ENCODE measurements at places on chromosomes 2 and 18.

DNA sequence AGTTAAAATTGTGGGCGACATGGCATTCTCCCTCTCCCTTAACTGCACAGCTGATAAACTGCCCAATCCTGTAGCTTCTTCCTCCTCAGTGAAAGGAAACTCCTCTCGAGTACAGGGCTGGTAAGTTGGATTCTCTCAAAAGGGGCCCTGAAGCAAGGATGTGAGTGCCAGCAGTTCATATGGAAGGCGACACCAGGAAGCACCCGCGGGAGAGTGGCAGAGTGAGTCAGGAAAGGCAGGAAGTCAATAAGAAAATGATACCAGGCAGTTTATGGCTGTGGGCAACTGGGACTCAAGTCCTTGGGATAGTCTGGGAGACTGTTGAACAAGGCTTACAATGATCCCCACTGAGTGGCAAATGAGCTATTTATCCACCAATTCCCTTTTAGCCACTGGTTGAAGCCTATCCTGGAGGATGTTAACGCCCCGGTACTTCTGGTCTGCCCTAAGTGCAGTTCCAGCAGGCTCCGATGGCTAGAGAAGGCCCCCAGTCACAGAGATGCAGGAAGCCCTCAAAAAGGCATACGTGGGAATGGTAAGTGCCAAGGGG lies 34.8 kb downstream of the ABHD3 start:
- peaks cover 4% of the 10 kb centered on the region for H3K27me3 ChIP-seq
- DNase-seq = no peak
- peaks cover 9% of the 10 kb centered on the region for H3K4me1 ChIP-seq

- H3K27me3 ChIP-seq = no peaks in the 10 kb centered on the region
- DNase-seq = no peak
- H3K4me1 ChIP-seq = peaks cover 24% of the 10 kb centered on the region
- H3K27ac ChIP-seq = no peak overlapping the region
- H3K36me3 ChIP-seq = no peaks in the 10 kb centered on the region
Observed at GRCh38 chr2:15980605-15981098, 40.3 kb downstream of the MYCN start.

DNA sequence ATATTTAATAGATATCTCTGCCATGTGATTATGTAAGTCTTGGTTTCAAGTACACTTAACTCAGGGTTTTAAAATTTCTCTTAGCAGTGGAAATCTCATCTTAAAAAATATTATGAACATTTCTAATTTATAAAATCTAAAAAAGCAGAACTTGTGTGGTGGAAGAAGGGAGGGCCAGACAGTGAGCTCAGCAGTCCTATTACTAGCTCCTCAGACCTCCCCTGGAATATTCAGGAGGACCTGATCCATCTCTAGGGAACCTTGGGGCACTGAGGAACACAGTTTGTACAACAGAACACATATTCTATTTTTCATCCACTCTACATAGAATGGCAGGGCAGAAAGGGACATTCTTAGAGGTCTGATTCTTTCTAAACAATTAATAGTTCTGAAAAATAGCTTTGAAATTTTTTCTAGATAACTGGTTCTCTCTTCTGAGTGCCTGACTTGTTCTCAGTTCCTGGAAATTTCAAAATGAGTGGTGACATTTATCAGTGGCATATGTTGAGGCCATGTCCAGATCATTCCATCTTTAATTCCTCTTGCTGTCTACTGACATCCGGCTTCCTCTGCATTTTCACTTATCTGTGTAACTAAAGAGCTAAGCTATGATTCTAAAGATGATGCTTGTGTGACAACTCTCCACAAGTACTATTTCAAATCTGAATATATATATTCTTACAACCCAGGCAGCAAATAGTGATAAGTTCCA lies 8.2 kb upstream of the MAP4K4 start:
- no peak overlapping the region for H3K27ac ChIP-seq
- DNase-seq = no peak
- no peaks in the 10 kb centered on the region for H3K4me1 ChIP-seq

GRCh38 chr18:5909125-5909524 lies 13.8 kb upstream of the TMEM200C start:
- no peaks in the 10 kb centered on the region for H3K27me3 ChIP-seq

- H3K4me1 ChIP-seq = peaks cover 14% of the 10 kb centered on the region
- no peak for DNase-seq
- peaks cover 4% of the 10 kb centered on the region for H3K27me3 ChIP-seq
- H3K27ac ChIP-seq = no peak overlapping the region
- H3K36me3 ChIP-seq = no peaks in the 10 kb centered on the region
Observed at GRCh38 chr18:49623571-49623970, 61.7 kb downstream of the LIPG start.

DNA sequence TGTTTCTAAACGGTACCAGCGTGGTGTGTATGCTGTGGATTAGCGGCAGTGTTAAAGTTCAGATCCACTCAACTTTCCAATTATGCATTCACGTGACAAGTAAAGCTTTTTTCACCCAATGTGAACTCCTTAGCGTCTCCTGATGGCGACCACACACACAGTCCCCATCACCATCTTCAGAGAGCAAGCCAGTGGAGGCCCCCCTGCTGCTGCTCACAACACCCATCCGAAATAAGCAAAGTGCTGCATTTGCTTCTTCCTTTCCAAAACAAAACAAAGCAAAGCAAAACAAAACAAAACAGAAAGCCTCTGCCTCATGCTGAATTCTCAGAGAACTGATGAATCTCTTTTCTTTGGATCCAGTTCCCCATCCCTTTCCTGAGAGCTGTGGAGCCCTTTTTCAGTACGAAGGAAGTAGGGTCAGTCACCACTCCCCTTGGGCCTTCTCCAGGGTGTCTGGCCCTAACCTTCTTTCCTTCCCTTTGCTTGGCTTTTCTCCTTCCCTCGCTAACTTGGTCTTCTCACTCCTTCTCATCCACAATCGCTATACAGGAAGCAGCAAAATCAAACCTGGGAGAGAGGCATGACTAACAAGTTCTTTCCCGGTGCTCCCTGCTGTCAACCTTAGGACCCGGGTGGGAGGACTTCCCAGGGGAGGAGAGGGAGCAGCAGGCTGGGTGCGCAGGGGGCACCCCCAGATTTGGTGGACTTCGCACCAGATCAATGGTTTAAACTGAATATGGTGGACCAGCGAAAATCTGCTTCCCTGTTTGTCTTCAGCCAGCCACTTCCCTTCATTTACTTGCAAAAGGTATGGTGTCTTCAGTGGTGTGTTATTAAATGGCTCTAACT lies 56.0 kb downstream of the NRP2 start:
- H3K4me3 ChIP-seq = no peak overlapping the region
- H3K27me3 ChIP-seq = peaks cover 12% of the 10 kb centered on the region
- peaks cover 58% of the 10 kb centered on the region for H3K4me1 ChIP-seq
- H3K27ac ChIP-seq = peak overlapping the region; percentile 96
- peaks cover 11% of the 10 kb centered on the region for H3K36me3 ChIP-seq

- H3K4me1 ChIP-seq = peaks cover 10% of the 10 kb centered on the region
- no peak overlapping the region for H3K4me3 ChIP-seq
- no peak for DNase-seq
- H3K36me3 ChIP-seq = no peaks in the 10 kb centered on the region
Observed at GRCh38 chr2:207354462-207354861, 175.3 kb upstream of the CREB1 start.

DNA sequence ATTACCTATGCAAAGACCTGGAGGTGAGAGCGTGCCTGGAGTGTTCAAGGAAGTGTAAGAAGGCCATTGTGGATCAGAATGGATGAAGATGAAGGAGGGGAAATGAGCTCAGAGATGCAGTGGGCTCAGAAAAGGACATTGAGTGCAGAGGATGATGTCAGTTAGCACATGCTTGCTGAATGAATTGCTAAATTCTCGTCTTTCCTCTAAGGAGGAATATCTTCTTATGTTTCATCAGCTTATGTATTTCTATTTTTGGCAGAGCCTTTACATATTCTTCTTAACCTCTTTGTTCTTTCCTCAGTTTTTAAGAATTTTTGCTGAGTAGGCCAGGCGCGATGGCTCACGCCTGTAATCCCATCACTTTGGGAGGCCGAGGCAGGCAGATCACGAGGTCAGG lies 30.9 kb downstream of the FAM171B start:
- DNase-seq = no peak
- H3K4me1 ChIP-seq = peaks cover 8% of the 10 kb centered on the region
- H3K27me3 ChIP-seq = peaks cover 2% of the 10 kb centered on the region
- peaks cover 13% of the 10 kb centered on the region for H3K36me3 ChIP-seq

DNA sequence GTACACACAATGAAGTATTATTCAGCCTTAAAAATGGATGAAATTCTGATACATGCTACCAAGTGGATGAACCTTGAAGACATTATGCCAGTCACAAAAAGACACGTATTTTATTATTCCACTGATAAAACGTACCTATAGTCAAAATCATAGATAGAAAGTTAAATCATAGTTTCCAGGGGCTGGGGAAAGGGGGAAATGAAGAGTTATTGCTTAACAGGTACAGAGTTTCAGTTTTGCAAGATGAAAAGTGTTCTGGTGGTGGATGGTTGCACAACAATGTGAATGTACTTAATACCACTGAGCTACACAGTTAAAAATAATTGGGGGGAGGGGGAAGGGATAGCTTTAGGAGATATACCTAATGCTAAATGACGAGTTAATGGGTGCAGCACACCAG lies 279.0 kb upstream of the STON1 start:
- no peak overlapping the region for H3K4me3 ChIP-seq
- DNase-seq = no peak
- peaks cover 14% of the 10 kb centered on the region for H3K4me1 ChIP-seq

- H3K27ac ChIP-seq = no peak overlapping the region
- DNase-seq = no peak
- no peak overlapping the region for H3K4me3 ChIP-seq
- no peaks in the 10 kb centered on the region for H3K4me1 ChIP-seq
Observed at GRCh38 chr2:187775651-187776050, 221.4 kb upstream of the TFPI start.

DNA sequence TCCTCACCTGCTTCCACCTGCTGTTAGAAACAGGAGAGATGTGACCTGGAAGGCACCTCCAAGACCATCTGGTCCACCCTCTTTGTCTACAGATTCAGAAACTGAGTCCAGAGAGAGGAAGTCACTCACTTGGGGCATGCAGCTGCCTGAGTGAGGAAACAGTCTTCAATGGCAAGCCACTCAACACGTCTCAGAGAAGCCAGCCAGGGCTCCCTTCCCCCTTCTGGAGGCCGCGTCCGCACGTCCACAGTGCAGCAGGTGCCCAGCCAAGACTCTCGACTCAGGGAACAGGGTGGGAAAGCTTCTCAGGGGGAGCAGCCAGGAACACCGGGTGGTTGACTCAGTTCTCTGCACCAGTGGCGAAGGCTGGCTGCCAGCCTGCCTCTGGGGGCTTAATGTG lies 201.7 kb downstream of the BCL11A start:
- H3K4me1 ChIP-seq = peaks cover 2% of the 10 kb centered on the region
- no peaks in the 10 kb centered on the region for H3K27me3 ChIP-seq
- no peak for DNase-seq
- no peak overlapping the region for H3K4me3 ChIP-seq

DNA sequence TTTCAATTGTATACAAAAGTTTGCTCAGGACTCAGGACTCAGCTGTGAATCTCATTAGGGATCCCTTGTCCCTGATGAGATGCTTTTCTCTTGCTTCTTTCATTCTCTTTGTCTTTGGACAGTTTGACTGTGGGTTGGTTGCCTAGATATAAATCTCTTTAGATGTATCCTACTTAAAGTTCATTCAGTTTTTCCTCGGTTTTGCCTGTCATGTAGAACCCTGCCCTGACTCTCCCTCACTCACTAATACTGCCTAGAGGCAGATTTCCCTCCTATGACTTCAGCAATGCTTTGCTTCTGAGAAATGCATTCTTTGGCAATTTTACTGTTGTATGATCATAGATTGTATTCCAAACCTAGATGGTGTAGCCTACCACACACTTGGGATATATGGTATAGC lies 421.4 kb upstream of the TCF4 start:
- H3K27me3 ChIP-seq = no peaks in the 10 kb centered on the region
- H3K27ac ChIP-seq = no peak overlapping the region
- DNase-seq = no peak
- no peaks in the 10 kb centered on the region for H3K36me3 ChIP-seq

- no peak overlapping the region for H3K27ac ChIP-seq
- no peaks in the 10 kb centered on the region for H3K4me1 ChIP-seq
Observed at GRCh38 chr2:239775623-239776435, 249.3 kb downstream of the NDUFA10 start.

GRCh38 chr2:22887426-22887825 lies 497.6 kb upstream of the KLHL29 start:
- no peak overlapping the region for H3K4me3 ChIP-seq
- H3K36me3 ChIP-seq = no peaks in the 10 kb centered on the region
- H3K4me1 ChIP-seq = peaks cover 9% of the 10 kb centered on the region
- peaks cover 1% of the 10 kb centered on the region for H3K27me3 ChIP-seq
- no peak overlapping the region for H3K27ac ChIP-seq
- no peak for DNase-seq

- no peaks in the 10 kb centered on the region for H3K36me3 ChIP-seq
- DNase-seq = no peak
- H3K27me3 ChIP-seq = peaks cover 2% of the 10 kb centered on the region
- H3K4me1 ChIP-seq = peaks cover 6% of the 10 kb centered on the region
Observed at GRCh38 chr2:2101924-2102323, 229.2 kb downstream of the MYT1L start.

- H3K4me1 ChIP-seq = peaks cover 34% of the 10 kb centered on the region
- H3K27me3 ChIP-seq = peaks cover 8% of the 10 kb centered on the region
- no peak overlapping the region for H3K27ac ChIP-seq
- no peak overlapping the region for H3K4me3 ChIP-seq
Observed at GRCh38 chr2:54422072-54422581, 34.0 kb upstream of the SPTBN1 start.

DNA sequence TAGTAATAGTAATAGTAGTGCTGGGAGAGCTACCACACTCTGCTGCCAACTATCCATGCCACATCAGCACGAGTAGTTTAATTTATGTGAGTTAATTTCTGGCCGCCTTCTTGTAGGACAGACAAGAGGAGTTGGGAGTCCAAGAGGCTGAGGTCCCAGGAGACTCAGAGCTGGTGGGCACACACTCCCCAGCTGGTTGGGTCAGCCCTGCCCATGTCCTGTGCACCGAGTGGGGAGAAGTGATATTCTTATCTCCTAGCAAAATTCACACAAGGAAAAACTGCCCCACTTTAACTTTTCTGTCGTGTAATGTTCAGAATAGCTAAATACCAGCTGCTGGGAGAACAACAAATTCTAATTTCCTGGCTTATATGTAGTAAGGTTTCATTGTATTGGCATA lies 15.2 kb upstream of the MAP4K4 start:
- H3K4me1 ChIP-seq = no peaks in the 10 kb centered on the region
- no peak for DNase-seq

DNA sequence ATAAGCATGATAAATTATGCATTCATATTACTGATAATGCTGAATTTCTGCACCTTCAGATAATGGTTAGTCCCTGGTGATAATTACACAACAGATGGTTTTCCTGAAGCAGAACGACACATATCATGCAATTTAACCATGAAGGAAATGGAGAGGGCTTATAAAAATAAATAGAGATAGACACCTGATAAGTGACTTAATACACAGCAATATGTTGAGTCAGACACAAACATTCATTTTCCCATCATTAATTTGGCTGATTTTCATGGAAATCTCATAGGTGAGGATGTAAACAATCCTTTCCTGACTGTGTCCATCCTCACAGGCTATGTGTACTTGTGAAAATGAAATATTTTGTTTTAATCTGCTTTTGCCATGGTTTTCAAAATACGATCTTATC lies 36.9 kb upstream of the DSEL start:
- H3K4me1 ChIP-seq = peaks cover 2% of the 10 kb centered on the region
- H3K4me3 ChIP-seq = no peak overlapping the region
- no peak for DNase-seq
- H3K27me3 ChIP-seq = no peaks in the 10 kb centered on the region
- no peaks in the 10 kb centered on the region for H3K36me3 ChIP-seq
